ENCODE measurements at places on chromosomes 12 and 14.

DNA sequence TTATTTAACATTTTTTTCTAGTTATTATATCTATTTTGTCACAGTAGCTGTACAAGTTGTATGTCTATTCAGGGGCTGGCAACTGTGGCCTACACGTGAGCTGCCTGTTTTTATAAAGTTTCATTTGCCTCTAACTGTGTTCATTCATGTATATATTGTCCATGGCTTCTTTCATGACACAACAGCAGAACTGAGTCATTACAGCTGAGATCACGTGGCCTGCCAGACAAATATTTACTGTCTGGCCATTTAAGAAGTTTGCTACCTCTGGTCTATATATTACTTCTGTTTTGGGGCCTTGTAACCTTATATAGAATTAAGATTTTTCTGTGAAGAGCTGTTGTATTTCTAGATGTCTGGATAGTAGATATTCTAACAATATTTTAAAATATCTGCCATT, 37.9 kb downstream of the KIAA0586 start:
- no peak for DNase-seq

DNA sequence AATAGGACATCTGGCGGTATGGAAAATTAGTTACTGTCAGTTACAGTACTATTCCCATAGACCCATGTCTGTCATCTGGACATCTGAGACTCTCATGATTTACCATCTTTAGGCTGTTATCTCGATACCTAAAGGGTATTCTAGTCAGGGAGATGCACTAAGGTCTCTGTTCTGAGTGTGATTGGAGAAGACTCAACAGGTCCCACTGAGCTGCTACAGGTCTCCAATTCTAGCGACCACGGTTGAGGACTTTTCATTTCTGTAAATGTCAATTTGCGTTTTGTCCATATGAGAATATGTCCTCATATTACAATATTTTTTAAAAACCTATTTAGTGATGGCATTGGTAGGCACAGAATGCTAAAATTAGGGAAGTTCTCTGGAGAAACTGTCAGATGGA, 1160.2 kb downstream of the TMEM121 start:
- DNase-seq = no peak

- no peak for DNase-seq
Measured at GRCh38 chr14:95765051-95765450, 51.1 kb upstream of the TCL1A start.

GRCh38 chr12:80291108-80291754, 152.8 kb upstream of the PTPRQ start:
- no peak for DNase-seq

DNA sequence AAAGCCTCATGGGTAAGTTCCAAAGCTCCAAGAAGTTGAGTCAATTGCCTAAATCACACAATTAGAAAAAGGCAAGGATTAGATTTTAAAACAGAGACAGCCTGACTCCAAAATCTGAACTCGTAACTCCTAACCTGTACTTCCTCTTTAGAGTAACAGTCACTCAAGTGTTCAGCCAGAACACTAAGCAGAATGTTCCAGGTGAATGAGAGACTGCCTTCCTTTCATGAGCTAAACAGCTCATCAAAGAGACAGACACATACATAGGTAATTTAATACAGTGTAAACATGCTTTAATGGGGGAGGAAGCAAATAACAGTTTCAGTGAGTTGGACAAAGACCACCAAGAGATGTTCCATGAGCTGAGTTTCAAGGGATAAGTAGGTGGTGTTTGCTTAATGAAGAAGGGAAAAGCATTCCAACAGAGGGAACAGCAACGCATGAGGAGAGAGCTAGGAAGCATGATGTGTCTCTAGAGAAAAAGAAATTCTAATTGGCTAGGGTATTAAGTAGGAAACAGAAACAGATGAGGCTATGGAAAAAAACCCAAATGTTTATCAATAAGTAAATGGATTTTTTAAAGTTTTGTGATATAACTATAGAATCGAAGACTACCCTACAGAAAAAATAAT, 403.9 kb downstream of the MED13L start:
- no peak for DNase-seq

GRCh38 chr14:61494018-61494417, 172.6 kb downstream of the PRKCH start:
- no peak for DNase-seq

GRCh38 chr12:93804392-93805179, 127.4 kb downstream of the CRADD start:
- DNase-seq = no peak

- no peak for DNase-seq
Measured at GRCh38 chr14:97407701-97408407, 610.7 kb downstream of the VRK1 start.

GRCh38 chr12:25020621-25021243, 71.8 kb upstream of the BCAT1 start:
- DNase-seq = no peak

GRCh38 chr12:30795410-30796312, 40.9 kb upstream of the CAPRIN2 start:
- peak; percentile 44 for DNase-seq

GRCh38 chr12:51920046-51920445, 12.7 kb downstream of the ACVRL1 start:
- DNase-seq = no peak

DNA sequence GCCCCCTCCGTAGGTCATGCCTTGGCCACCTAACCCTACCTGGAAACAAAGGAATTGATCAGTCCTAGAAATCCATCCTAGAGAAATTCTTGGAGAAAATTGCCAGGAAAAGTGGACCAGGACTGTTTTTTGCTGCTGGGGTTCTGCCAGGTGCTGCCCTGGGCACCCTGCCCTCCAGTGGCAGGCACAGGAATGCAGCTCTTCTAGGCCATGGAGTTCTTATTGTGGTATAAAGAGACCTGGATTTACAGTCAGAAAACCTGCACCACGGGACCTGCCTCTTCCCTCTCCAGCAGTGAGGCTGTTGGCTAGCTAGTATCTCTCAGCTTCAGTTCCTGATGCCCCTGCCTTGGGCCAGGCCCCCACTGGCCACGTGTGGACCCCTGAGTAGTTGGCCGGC, 59.7 kb downstream of the SLC24A4 start:
- no peak for DNase-seq

DNA sequence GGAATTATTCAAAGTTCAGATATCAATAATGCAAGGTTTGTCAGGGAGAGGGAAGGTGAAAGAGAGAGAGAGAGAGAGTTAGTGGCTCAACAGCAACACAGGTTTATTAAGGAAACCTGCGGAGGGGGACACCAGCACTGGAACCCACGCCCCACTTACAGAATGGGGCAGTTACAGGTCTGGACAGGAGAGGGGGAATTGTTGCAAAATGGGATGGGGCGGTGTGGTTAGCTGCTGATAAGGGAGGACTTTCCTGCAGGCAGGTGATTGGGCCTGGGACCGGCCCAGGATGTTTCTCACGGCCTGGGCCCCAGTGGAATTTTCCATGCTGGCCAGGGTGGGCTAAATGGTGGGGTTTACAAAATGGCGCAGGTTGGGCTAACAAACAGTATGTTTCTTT, 278.2 kb upstream of the SLC16A7 start:
- no peak for DNase-seq

DNA sequence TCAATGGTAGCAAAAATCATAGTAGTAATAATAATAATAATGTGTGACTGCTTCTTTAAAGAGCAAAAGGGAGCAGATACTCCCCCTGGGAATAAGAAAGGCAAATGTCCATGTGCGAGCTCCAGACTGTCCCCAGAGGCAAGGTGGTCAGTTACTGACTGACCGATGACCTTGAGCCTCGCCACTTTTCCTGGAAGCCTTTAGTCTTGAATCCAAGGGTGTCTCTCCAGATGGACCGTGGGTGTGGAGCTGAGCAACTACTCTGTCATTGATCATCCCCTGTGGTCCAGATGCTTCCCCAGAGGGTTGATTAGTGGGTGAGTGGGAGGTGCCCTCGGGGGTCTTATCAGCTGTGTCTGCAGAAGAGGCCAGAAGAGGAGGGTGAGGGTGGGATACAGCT, 418.5 kb upstream of the TBX3 start:
- no peak for DNase-seq

DNA sequence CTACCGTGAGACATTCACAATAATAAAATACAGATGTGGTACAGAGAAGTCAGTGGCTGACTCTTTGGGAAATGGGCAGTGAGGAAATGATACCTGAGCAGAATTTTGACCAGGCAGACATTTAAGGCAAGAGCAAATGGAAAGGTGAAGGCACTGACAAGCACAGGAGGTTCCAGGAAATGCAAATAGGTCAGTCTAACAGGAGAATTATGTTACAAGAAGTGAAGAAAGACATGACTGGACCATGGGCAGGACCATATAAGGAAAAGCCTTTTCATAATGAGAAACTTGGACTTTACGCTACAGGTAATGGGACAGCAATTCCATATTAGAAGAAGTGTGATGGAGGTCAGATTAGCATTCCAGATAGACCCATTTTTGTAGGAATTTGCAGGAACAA, 338.9 kb downstream of the PDZRN4 start:
- DNase-seq = no peak

GRCh38 chr14:72731252-72732020, 162.5 kb downstream of the DPF3 start:
- no peak for DNase-seq

GRCh38 chr14:68593806-68594536, 198.9 kb downstream of the ZFP36L1 start:
- peak; percentile 88 for DNase-seq

- DNase-seq = no peak
Measured at GRCh38 chr14:23601845-23602180, 23.2 kb upstream of the JPH4 start.

- no peak for DNase-seq
Measured at GRCh38 chr12:24759155-24759554, 189.7 kb downstream of the BCAT1 start.

- peak; percentile 68 for DNase-seq
Measured at GRCh38 chr12:14417715-14418114, 52.2 kb downstream of the ATF7IP start.

GRCh38 chr14:75549169-75549568, 26.9 kb downstream of the BATF start:
- DNase-seq = no peak

GRCh38 chr12:76249501-76249900, 98.7 kb downstream of the BBS10 start:
- DNase-seq = no peak

- no peak for DNase-seq
Measured at GRCh38 chr12:52204095-52204930, 12.5 kb upstream of the KRT80 start.

- DNase-seq = no peak
Measured at GRCh38 chr12:65343801-65344200, 65.3 kb downstream of the MSRB3 start.

- DNase-seq = no peak
Measured at GRCh38 chr14:73457041-73457923, 1.1 kb downstream of the NUMB start.

GRCh38 chr14:100605706-100606686, 18.8 kb upstream of the BEGAIN start:
- DNase-seq = no peak

GRCh38 chr14:73744175-73744867, 30.1 kb upstream of the PNMA1 start:
- no peak for DNase-seq

All from fibroblast of skin of left biceps (primary cell).